Uterus (tissue), 4 donors: ENCODE measurements at places on chromosomes 13 and 19. TPM values are rescaled to one million over a fixed set of nuclear protein-coding genes. Genes with fewer than 3 reads are reported as not detected.
A peak's percentile ranks its signal among the peaks of the same experiment; 100 is the strongest.

- H3K4me1 ChIP-seq, result no peaks in the 10 kb centered on the region
- H3K36me3 ChIP-seq, result no peaks in the 10 kb centered on the region
- H3K27ac ChIP-seq, result no peak overlapping the region
- DNase-seq, result no peak
- H3K4me3 ChIP-seq, result no peak overlapping the region
- no peaks in the 10 kb centered on the region for H3K27me3 ChIP-seq
Observed at GRCh38 chr13:44818428-44818827, 170.8 kb downstream of the NUFIP1 start.

DNA sequence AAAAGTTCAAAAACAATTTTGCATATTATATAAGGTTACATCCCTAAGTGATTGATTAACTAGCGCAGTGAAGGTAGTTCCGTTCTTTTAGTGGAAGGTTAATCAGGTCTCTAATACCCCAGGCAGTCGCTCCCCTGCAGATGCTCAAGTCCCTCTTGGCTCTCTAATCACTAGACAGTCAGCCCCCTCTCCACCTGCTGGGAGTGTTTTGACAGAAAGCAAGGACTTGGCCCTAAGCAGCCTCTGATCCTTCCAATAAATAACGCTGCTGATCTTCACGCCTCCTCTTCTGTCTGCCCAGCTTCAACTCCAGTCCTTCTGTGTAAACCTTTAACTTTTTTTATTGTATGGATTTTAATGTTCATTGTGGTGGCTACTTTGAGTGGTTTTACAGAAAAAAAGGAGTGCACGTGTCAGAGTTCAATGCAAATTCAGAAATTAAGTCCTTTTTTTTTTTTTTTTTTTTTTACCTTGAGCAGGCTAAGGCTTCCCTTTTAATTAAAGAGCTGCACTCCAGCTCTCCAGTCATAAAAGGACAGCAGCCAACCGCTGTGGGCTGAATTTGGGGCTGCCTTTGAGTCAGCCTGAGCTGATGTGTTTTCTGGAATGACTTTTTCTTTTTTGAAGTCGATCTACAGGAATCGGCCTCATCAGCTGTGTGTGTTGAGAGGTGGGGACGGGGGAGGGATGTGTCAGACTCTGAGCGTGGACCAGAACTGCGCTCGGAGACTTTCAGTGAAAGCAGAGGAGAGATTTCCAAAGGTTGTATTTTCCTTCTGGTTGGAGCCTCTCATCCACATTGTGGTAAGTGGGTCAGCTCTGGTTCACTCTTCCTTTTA lies 33.8 kb upstream of the MYO16 start:
- no peaks in the 10 kb centered on the region for H3K27me3 ChIP-seq
- DNase-seq, result no peak
- no peak overlapping the region for H3K4me3 ChIP-seq
- no peaks in the 10 kb centered on the region for H3K36me3 ChIP-seq

DNA sequence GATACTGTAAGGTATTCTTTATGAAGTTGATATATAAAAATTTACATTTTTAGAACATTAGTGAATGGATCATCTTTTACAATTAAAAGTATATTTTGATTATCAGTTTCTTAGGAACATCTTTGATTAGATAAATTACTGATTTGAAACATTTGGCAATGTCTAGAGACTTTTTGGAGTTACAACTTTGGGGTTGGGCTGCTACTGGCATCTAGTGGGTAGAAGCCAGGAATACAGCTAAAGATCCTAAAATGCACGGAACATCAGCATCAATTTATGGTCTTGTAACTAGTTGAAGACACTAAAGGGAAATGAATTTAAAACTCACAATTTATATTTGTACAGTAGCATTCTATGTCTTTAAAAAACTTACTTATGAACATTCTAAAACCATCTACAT lies 19.9 kb downstream of the POMP start:
- H3K27me3 ChIP-seq, result no peaks in the 10 kb centered on the region
- no peaks in the 10 kb centered on the region for H3K36me3 ChIP-seq
- H3K4me1 ChIP-seq, result no peaks in the 10 kb centered on the region
- no peak overlapping the region for H3K27ac ChIP-seq
- no peak for DNase-seq

- no peaks in the 10 kb centered on the region for H3K27me3 ChIP-seq
- H3K27ac ChIP-seq, result no peak overlapping the region
Observed at GRCh38 chr19:51479531-51480331, 1.4 kb downstream of the CEACAM18 start.

- H3K4me1 ChIP-seq, result no peaks in the 10 kb centered on the region
- no peaks in the 10 kb centered on the region for H3K36me3 ChIP-seq
- peak overlapping the region; percentile 88 for H3K27ac ChIP-seq
- peak; percentile 39 for DNase-seq
- no peaks in the 10 kb centered on the region for H3K27me3 ChIP-seq
- H3K4me3 ChIP-seq, result peak overlapping the region; percentile 61
Observed at GRCh38 chr19:52689843-52690368, 44.9 kb downstream of the ZNF611 start.

GRCh38 chr19:50899569-50899968 lies 11.6 kb downstream of the KLK4 start:
- no peaks in the 10 kb centered on the region for H3K36me3 ChIP-seq
- H3K27ac ChIP-seq, result no peak overlapping the region
- no peak overlapping the region for H3K4me3 ChIP-seq
- no peak for DNase-seq
- no peaks in the 10 kb centered on the region for H3K4me1 ChIP-seq

Gene TMEM143
- 5.6 TPM for total RNA-seq

Gene LIN7B
- 15.2 TPM for total RNA-seq

Gene PLVAP
- 124 TPM for total RNA-seq

Gene ZNF850
- 1.8 TPM for total RNA-seq

Gene HIF3A
- 51.7 TPM for total RNA-seq

Gene PCCA
- total RNA-seq, result 122 TPM

Gene ALOX5AP
- total RNA-seq, result 40.6 TPM
